ENCODE measurements at places on chromosomes 5 and 9.

DNA sequence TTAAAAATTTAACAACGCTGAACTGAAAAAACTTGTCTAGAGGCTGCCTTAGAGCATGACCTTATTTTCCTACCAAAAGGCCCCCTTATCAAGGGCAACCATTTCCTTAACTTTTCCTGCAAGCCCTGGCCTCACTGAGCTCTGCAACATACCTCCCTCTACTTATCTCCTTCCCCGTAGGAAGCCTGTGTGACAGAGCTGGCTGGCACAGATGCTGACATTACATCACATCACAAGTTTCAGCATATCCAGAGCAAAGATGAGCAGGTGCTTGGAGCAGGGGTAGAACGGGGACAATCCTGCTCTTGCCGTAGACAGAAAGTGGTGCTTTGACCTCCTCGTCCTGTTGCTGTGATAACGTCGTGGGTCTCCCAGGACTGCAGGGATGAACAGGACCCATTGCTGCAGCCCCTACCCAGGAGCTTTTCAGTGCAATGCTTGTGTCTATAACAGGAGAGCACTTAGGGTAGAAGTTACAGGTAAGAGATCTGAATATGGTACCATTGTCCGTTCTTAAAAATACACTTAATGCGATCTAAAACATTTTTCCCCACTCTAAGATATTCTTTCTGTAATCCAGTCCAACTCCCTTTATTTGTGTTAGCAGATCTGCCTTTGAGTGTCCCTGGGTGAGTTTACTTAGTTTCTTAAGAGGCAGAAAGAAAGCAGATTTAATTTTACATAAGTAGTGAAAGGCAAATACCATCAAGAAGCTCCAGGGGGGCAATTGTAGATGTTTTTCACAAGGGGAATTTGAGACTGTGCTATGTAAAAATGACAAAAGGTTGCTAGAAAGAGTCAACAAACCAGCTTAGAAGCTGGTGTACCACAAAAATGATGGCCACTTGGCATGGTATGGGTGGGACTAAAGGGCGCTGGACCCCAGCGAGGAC is 101.9 kb upstream of the EFNA5 start:
- DNase-seq = no peak

- peak; percentile 54 for DNase-seq
Observed at GRCh38 chr9:127523312-127523851, 72.1 kb downstream of the LRSAM1 start.

- DNase-seq = peak; percentile 76
Observed at GRCh38 chr5:39547553-39548154, 122.9 kb upstream of the DAB2 start.

- DNase-seq = no peak
Observed at GRCh38 chr9:22657713-22658112, 211.1 kb downstream of the DMRTA1 start.

DNA sequence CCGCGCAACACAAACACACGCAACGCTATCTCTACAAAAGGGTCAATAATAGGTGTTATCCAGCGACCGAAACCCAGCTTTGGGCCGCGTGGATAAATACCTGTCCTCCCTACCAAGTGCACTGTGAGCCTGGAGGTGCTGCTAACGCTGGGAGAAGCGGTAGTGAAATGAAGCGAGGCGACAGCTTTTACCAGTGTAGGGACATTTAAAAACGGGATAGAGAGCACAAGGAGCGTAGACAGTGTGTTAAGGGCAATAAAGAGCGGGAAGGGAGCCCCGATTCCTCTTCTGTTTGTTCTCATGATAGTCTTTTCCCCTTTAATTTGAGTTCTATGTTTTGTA is 421 bp upstream of the DEPDC1B start:
- DNase-seq = peak; percentile 30

- peak; percentile 63 for DNase-seq
Observed at GRCh38 chr5:9212605-9213004, 333.3 kb downstream of the SEMA5A start.

Measured in EH (cell line).